Right lung (tissue), 10 donors: ENCODE measurements at places on chromosomes 7 and 10.

DNA sequence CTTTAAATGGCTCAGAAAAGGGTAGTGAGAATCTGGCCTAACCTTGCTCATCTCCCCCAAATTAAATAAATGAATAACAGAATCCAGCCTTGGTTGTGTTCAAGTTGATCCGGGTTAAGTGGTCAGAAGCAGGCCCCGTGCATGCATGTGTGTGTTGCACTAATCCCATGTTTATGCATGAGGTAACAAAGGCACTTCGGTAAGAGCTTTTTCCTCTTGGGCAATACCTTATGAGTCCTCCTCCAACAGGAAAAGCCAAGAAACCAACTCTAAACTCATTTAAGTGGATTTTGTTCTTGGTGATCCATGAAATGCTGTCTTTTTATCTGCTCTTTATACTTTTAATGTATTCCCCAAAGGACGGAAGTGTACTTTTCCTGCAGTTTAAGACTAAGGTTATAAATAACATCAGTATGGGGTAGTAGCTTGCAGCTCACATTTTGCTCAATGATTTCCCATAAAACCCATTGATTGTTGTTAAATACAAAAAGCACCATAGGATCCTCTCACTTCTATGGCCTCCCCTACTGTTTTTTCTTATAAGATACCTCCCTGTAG, 104.9 kb upstream of the YAE1 start:
- no peak for DNase-seq

DNA sequence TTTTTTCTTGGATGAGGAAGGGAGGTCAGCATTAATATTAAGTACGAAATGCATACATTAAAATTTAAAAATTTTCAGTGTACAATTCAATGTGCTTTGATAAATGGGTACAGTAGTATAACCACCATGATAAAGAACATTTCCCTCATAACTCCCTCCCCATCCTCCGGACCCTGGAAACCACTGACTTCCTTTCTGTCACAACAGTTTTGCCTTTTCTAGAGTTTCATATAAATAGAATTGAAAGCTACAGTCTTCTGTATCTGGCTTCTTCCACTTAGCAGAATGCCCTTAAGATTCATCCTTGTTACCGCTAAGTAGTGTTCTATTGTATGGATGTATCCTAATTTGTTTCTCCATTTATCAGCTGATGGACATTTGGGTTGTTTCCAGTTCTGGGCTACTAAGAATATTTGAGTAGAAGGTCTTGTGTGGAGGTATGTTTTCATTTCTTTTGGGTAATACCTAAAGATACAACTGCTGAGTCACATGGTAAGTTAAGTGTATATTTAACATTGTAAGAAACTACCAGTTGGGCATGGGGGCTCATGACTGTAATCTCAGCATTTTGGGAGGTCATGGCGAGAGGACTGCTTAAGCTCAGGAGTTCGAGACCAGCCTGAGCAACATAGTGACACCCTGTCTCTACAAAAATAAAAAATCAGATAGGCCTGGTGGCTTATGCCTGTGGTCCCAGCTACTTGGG, 30.8 kb downstream of the ABI1 start:
- DNase-seq, result no peak

GRCh38 chr10:93947055-93947454, 46.7 kb upstream of the PLCE1 start:
- DNase-seq, result no peak

DNA sequence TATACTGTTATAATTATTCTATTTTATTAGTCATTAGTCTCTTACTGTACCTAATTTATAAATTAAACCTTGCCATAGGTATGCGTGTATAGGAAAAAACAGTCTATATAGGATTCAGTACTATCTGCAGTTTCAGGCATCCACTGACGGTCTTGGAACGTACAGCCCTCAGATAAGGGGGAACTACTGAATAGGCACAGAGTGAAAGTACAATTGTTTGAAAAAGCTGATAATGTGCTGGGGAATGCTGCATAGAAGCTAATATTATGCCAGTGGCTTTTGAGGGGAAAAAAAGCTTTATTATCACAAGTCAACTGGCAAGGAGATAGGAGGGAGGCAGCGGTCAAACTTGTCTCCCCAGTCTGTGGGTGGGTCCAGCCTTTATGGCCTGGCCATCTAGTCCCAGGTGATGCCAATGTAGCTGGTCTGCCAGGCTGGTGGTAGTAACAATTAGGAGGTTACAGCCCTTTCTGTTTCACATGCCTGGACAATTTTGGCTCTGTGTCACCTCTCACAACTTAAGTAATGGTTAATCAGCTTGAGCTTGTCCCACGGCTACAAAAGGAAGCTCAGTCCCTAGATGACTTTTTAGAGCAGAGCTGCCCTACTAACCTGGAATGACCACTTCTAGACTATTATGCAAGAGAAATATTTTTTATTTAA, 8.3 kb upstream of the FMC1 start:
- no peak for DNase-seq

DNA sequence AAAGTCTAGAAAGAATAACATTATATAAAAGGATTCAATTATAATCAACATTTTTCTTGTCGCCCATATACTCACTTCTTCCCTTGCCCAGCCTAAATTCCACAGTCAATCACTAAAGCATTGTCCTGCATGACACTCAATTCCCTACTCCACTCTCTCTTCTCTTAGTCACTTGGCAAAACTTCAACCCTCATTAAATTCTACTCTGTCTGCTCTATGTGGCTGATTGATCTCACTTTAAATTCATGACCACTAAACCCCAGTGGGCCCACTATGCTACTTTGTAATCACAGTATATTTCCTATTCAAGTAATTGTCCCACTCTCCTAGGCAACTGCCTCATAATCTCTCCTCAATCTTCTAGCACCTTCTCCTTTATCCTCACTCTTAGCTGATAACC, 54.1 kb downstream of the MTERF1 start:
- DNase-seq, result no peak

DNA sequence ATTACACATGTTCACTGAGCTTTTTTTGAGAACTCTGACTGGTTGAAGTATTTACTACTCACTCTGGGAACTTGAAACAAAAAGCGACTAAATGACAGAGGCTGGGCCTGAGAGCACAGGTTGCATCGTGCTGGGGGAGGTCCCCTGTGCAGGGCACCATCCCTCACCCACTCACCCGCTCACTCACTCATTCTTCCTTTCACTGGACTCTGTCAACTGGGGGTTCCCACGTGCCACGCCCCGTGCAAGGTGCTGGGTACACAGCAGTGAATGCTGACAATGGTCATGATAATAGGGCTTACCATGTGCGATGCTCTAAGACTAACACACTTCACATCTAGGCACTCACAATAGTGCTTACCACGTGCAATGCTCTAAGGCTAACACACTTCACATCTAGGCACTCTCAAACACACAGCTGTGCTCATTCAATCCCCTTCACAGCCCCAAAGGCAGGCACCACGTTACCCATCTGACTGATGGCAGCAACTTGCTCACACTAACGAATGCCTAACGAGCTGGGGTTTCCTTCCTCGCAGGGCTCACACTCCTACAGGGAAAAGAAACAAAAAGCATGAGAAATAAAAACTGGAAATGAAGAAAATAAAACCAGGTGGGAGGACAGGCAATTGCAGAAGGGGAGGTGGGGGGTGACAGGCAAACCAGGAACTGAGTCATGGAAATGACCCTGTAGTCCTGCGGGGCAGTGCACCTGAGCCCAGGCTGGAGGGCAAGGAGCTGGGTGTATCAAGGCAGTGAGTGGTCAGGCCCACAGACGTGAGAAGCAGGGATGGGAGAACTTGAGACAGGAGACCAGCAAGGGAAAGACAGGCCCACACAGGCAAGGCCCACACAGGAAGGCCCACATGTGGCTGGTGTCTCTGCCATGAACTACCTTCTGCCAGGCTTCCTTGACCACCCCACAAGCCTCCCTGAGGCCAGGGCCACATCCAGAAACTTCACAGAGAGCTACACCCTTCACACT, 147.0 kb upstream of the FAM20C start:
- DNase-seq, result no peak

GRCh38 chr7:79091011-79091410, 362.5 kb downstream of the MAGI2 start:
- DNase-seq, result no peak

- no peak for DNase-seq
Measured at GRCh38 chr7:24609059-24609458, 35.8 kb downstream of the PALS2 start.

DNA sequence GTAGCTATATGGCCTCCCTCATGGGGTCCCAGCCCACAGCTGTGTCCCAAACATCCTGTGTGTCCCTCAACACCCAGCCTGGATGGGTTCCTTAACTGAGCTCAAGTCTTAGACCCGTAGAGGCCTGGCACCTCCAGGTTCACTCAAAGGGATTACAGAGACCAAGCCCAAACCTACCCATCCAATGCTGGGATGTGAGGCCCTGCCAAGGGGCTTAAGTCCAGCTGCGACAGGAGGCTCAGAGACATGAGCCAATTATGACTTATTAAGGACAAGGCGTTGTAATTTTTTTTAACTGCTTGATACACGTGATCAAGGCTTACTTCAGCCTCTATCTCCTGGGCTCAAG, 105.6 kb upstream of the RET start:
- no peak for DNase-seq

GRCh38 chr10:119750391-119751230, 24.8 kb downstream of the INPP5F start:
- peak; percentile 59 for DNase-seq

- DNase-seq, result no peak
Measured at GRCh38 chr7:66837007-66837406, 84.0 kb upstream of the TMEM248 start.

DNA sequence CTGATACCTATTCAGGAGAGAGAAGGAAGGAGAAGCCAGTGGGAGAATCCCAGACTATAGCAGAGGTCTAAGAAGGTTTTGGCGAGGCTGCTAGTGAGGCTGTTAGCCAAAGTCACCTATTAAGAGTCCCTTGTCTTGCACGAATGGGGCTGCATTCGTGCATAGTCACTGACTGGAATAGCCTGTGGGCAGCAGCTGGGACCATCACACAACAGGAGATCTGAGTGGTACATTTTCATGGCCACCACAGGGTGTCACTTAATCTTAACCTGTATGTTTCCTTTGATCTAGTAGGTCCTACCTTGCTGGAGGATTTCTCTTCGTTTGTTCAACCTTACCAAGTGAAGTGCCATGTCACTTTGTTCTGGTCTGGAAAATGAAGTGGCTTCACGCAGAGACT, 319.9 kb downstream of the BMPER start:
- DNase-seq, result no peak

DNA sequence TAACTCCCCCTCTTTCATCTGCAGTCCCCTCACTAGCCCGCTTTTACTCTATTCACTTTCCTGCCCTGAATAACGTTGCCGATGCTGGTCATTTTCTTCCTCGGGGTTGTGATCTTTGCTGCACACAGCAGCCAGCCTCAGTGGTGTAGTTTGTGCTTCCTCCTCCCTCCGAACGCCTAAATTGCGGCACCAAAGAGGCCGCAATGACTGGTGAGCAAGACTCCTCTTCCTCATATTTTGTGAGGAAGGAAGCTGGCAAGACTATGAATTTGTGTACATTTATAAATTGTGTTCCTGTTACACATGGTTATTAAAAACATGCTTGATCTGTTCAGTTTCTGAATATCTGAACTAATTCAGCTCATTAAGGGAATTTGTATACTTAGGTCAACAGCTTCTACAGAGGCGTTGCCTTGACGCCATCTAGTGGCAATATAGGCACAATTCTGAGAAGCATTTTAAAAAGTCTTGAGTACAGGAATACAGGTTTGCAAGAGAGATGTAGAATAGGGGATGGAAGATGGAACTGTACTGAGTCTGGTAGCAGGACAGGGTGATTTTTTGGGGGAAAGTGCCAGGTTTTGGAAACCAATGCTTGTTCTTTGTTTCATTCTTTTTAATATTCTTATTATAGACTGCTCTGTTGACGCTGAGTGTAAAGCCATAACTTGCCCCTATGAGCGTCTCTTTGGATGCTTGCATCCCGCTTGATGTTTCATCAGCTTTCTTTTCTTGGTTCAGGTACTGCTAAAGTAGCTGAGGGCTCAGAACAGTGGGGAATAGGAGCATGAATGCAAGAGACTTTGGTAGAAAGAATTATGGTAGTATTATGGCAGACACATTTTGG, 4.1 kb upstream of the TAS2R5 start:
- peak; percentile 13 for DNase-seq

DNA sequence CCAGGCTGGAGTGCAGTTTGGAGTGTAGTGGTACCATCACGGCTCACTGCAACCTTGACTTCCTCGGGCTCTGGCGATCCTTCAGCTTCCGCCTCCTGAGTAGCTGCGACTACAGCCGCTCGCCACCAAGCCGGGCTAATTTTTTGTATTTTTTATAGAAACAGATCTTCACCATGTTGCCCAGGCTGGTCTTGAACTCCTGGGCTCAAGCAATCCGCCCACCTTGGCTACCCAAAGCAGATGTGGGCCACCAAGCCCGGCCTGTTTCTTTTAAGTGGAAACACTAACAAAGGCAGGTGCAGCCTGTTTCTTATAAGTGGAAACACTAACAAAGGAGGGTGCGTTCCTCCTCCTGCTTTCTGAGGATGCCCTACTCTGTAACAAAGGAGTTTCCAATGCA, 18.2 kb downstream of the PRF1 start:
- no peak for DNase-seq

- no peak for DNase-seq
Measured at GRCh38 chr10:114195079-114195478, 15.9 kb downstream of the TDRD1 start.

- no peak for DNase-seq
Measured at GRCh38 chr7:83427884-83428283, 221.1 kb downstream of the SEMA3E start.

GRCh38 chr10:119283387-119283786, 76.0 kb downstream of the GRK5 start:
- no peak for DNase-seq

- no peak for DNase-seq
Measured at GRCh38 chr7:111364413-111364812, 197.9 kb downstream of the IMMP2L start.

- no peak for DNase-seq
Measured at GRCh38 chr10:51675088-51675487, 24.3 kb downstream of the CSTF2T start.

- DNase-seq, result no peak
Measured at GRCh38 chr7:36232971-36233550, 80.0 kb downstream of the EEPD1 start.

DNA sequence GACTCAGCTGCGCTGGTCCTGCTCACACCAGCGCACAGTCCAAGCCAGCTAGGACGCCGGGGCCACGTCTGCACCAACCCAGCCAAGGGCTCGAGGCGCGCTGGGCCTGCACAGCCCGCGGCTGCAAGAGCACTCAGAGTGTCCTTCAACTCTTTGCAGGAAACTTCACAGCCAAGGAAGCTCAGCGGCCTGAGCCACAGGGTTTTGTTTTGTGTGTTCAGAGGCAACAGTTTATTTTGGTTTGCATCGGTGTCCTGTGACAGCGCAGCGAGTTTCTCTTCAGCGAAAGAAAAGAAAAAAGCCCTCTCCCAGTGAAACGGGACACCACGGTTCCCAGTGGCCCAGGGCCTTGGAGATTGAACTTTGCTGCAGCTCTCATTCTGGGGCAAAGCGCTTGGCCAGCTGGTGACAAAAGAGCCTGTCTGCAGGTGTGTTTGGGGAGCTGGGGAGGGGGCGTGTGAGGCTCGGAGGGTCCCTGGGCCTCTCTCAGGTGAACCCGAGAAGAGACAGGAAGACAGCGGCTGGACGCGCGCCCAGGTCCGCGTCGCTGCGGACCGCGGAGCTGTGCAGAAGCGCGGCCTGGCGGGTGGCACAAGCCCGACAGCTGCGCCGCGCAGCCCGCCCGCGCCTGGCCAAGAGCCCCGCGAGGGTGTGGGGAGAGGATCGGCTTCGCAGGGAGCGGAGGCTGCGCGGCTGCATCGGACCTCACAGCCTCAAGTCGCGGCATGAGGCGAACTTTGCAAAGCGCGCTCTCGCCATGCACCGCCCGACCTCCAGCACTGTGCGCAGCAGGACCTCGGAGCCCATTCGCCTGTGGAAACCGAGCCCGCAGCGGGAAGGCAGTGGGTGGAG, 922 bp downstream of the CXCL12 start:
- DNase-seq, result peak; percentile 49
